Prostate gland (tissue), 2 donors: ENCODE measurements at places on chromosomes 12 and 14.

- no peak overlapping the region for H3K27ac ChIP-seq
- no peaks in the 10 kb centered on the region for H3K27me3 ChIP-seq
- no peaks in the 10 kb centered on the region for H3K4me1 ChIP-seq
- H3K36me3 ChIP-seq: no peaks in the 10 kb centered on the region
These were observed 1345.6 kb downstream of the FSCB start for GRCh38 chr14:43161477-43161876.

GRCh38 chr12:58346032-58346632, 404.8 kb downstream of the ATP23 start:
- H3K4me1 ChIP-seq: no peaks in the 10 kb centered on the region
- no peaks in the 10 kb centered on the region for H3K27me3 ChIP-seq
- DNase-seq: no peak
- no peak overlapping the region for H3K27ac ChIP-seq

- no peak for DNase-seq
- H3K36me3 ChIP-seq: no peaks in the 10 kb centered on the region
- no peaks in the 10 kb centered on the region for H3K4me1 ChIP-seq
- H3K27ac ChIP-seq: no peak overlapping the region
- H3K4me3 ChIP-seq: no peak overlapping the region
These were observed 323.4 kb downstream of the VRK1 start for GRCh38 chr14:97120611-97121031.

DNA sequence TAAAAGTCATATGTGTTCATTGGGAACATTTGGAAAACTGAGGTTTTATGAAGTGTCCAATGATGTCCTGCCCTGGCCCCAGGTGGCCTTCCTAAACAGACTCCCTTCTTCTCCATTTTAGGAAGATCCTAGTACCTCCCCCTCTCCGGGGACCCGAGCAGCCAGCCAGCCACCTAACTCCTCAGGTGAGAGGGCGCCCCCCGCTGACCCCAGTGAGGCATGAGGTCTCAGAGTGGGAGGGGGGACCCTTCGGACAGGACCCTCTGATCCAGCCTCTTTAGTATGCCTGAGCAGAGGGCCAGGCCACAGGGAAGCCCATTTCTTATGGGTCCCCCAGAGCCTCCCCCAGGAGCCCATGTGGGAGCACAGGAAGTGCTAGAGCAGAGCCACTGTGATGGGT, 23.7 kb downstream of the DEGS2 start:
- H3K4me3 ChIP-seq: no peak overlapping the region
- DNase-seq: no peak
- H3K36me3 ChIP-seq: no peaks in the 10 kb centered on the region
- no peaks in the 10 kb centered on the region for H3K4me1 ChIP-seq
- no peak overlapping the region for H3K27ac ChIP-seq

DNA sequence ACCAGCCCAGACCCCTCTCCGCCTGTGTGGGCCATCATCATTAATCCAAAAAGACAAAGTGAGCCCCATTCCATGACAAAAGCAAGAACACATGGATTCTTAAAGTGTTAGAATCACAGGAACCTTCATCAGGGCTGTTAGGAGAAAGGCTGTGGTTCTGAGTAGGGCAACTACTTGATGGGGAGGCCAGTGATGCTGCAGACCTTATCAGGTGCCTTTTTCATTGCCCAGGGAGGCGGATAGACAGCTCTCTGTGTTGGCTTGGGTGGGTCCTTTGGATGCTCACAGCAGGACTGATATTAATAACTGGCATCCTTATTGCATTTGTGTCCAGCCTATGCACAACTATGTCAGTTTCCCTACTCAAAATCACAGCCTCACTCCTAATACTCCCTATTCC, 2.3 kb downstream of the HEBP1 start:
- no peaks in the 10 kb centered on the region for H3K27me3 ChIP-seq
- peaks cover 3% of the 10 kb centered on the region for H3K4me1 ChIP-seq
- H3K4me3 ChIP-seq: no peak overlapping the region
- H3K27ac ChIP-seq: no peak overlapping the region

GRCh38 chr12:109558374-109559199, 14.7 kb downstream of the MMAB start:
- no peak overlapping the region for H3K4me3 ChIP-seq
- no peak for DNase-seq
- H3K4me1 ChIP-seq: no peaks in the 10 kb centered on the region
- H3K36me3 ChIP-seq: no peaks in the 10 kb centered on the region
- H3K27me3 ChIP-seq: no peaks in the 10 kb centered on the region
